NCI-H2081 treated with DMSO at 0.1 percent for 48 hours (cell line): ENCODE measurements at places on chromosomes 6 and 20.

GRCh38 chr6:33212857-33213165 is 4.5 kb downstream of the RING1 start:
- no peak for DNase-seq

DNA sequence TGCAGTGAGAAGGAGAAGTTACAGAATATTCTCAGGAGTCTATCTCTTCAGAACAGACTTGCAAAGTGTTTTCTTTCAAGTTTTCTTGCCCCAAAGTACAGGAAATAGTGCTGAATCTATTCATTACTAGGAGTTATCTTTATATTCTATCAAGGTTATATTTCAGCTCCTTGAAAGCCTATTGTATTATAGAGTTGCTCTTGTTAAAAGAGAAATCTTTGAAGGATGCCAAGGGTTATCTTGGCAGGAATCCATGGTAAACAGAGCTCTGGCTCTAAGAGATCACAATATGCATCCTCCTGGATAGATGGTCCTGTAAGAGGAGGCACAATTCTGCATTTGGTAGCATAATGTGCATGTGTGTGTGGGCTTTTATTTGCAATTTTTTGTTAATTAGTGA is 21.2 kb upstream of the SNRPB2 start:
- no peak for DNase-seq

GRCh38 chr6:122654012-122654411 is 43.8 kb downstream of the PKIB start:
- DNase-seq: no peak

DNA sequence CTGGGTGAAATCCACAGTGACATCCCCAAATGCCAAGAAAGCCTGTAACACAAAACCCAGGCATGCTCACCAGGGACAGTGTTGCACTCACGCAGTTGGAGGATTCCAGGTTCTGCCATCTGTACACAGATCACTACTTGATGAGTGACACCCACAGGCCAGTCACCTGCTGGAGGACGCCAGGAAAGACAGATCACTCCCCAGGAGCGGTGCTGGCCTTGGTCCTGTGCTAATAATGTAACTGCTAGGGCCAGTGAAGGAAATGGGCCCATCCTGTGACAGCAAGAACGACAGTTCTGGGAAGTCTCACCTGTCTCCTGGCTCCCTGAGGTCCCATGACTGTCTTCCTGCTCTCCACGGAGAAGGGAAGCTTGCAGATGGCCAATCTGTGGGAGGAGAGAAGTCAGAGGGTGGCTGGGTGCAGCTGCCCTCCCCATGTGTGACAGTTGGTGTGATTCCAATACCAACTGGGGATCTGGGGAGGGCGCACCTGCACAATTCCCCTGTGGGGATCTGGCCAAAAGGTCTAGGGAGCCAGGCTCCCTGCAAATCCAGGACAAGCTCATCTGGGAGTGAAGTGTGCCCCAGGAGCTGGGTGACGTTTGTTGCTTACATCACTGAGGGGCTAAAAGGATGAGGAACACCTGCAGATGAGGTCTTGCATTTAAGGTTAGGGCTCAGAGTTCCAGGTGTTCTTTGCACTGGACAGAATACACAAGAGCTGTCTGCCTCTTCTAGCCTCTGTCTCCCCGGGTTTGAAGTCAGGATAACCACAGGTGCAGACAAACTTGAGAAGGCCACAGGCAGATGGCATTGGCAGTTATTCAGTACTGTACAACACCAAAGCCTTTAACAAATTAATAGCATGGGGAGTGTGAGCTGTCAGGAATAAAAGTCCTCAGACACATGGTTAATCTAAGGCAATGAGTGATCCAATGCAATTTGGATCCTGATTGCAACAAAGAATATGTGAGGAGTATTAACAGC is 10.3 kb downstream of the ZNF337 start:
- DNase-seq: no peak

- no peak for DNase-seq
These were observed 181.7 kb downstream of the WDR27 start for GRCh38 chr6:169520104-169520503.

DNA sequence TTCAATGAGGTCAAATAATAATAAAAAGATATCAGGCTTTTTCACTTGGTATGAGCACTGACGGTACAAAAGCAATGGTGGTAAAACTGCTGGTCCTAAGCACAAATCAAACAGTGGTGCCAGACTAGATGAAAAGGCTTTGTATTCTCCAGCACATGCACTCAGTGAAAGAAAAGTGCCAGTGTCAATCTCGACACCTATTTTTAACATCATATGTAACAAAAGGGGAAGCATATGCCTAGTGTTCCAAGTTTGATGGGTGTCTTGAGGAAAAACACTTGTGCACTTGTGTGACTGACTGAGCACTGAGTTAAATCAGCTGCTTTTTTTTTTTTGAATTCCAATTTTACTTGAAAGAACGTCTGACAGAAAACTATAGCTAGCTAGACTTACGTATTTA is 27.3 kb downstream of the MED23 start:
- DNase-seq: no peak

GRCh38 chr6:41733360-41733706 is 2.1 kb downstream of the TFEB start:
- no peak for DNase-seq

- no peak for DNase-seq
These were observed 63.6 kb downstream of the GCLC start for GRCh38 chr6:53481323-53481722.

DNA sequence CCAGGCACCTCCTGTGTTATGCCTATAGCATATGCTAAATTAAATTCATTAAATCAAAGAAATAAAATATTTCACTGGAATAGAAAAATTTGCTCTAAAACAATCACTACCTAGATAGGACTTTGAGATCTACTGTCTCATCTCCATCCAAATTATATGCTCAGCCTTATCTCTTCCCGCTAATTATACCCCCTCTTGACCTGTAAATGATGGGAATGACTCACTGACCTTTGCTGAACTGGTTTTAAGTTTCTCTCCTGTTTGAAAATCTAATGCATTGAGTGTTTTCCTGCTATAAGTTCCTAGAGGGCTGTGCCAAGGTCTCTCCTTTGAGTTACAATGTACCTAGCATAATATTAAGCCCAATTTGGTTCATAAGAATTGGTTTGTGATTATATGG is 110.1 kb downstream of the BMP2 start:
- DNase-seq: no peak

DNA sequence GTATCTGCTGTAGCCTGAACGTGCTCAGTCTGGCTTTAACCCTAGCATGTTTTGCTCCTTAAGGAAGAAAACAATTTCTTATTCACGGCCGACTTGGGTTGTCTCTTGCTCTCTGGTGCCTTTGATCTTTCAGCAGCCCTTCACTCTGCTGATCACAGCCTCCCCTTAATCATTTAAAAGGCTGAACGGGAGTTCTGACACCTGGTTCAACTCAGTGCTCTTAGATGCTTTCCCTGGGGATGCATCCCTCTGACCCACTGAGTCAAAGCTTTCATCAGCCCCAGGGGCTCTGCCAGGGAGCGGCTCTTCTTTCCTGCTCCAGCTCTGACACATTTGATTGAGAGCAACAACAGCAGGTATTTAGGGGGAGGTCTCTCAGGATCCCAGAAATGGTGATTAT is 79.0 kb upstream of the FYN start:
- DNase-seq: no peak

- no peak for DNase-seq
These were observed 96.2 kb downstream of the SESN1 start for GRCh38 chr6:108998485-108998884.

GRCh38 chr6:32815996-32816395 is 806 bp downstream of the HLA-DOB start:
- DNase-seq: no peak
